ENCODE measurements at places on chromosomes 16 and 17.

DNA sequence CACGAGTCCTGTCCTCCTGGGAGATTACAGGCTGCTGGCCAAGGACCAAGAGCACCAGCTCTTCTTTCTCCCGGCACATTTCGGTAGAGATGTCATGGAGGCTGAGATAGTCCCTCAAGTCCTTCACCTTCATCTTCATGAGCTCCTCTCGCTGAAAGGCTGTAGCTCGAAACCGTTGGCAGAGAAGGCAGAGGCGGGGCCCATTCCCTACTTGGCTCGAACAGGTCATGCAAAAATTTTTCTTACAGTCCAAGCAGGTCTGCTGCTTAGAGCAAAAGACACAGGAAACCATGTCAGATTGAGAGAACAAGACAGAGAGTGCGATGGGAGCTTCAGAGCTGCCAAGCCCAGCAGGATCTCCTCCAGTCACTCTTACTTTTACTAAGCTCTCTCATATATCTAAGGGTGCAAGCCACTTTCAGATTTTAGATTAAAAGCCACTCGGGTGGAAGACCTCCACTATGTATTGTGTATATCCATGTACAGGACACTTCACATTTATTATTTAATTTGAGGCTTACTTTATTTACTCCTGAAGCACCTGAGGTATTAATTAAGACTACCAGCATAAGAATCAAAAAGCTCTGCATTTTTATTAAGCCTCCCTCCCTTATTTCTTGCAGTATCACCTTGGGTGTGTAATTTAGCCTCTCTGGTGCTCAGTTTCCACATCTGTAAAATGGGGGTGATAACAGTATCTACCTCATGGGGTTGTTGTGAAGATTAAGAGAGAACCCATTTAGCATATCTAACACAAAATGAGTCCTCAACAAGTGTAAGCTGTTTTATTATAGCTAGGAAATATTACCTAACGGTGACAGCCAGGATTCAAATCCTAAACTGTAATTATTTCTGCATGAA, 41.4 kb downstream of the LIG3 start:
- no peak for DNase-seq

DNA sequence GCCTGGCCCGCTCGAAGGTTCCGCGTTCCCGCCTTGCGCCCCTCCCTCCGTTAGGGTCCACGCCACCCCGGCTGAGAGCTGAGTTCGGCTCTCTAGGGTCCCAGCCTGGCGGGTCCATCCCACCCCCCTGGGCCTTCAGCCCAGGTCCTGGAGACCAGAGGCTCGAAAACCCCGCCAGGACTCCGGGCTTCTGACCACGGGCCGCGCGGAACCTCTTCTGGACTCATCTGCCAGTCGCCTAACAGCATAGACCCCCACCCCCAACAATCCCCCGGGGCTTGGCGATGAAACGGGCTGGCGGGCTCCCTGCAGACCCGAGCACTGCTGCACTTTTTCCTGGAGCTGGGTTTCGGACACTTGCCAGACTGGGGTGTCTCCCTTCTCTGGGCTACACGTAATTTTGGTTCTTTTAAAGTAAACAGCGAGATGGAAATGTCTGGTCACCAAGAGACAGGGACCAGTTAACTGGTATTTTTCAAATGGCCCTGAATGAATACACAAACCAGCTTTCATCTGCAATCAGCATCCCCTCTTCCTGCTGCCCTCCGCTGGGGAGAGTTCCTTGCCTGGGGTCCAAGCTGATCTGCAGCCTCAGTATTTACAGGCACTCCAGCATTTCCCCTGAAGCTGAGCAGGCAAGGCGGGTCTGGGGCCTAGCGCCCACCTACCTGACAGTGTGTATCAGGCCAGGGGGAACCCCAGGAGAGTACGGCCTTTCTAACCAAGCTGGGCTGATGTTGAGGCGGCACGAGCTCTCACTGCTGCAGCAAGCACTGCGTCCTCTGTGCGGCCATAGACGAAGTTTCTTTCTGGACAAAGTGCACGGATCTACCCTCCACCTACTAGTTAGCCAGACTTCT, 639 bp upstream of the TRIM65 start:
- DNase-seq: no peak

GRCh38 chr16:85628645-85629044, 15.5 kb downstream of the GSE1 start:
- DNase-seq: no peak

GRCh38 chr17:77924757-77925336, 33.7 kb upstream of the TNRC6C start:
- peak; percentile 7 for DNase-seq

- no peak for DNase-seq
Observed at GRCh38 chr17:44390250-44390870, 911 bp upstream of the ITGA2B start.
